Panc1 (cell line): ENCODE measurements at places on chromosomes 3 and 15.

DNA sequence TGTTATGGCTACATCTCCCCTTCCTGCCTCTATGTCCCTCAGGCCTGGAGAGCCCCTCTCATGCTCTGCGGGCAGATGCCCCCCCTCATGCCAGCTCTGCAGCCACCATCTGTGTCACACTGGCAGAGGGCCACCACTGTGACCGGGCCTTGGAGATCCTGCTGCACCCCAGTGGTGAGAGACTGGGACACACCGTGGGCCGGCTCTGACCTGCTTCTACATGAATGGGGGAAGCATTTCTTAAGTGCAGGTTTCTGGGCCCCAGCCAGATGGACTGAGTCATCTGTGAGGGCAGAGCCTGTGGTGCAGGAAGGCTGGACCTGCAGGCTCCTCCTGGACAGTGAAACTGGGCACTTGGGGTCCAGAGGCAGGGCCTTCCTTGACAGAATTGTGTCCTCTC lies 4.8 kb downstream of the VWA5B2 start:
- DNase-seq = no peak

DNA sequence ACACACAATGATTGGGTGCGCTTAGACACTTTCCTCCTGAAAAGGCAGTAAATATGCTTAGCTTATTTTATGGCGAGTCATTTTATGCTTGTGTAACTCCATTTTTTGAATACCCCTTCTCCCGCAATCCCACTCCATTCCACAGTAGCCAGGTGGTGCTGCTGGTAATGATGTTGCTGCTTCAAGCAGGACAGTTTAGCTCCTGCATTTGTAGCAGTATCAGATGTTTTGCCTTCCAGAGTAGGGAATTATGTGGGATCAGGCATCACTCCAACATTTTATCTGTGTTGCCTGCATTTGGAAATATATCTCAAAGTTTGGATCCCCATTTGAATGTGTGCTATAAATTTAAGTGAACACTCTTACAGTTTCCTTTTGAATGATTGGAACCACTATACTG lies 302.1 kb upstream of the SGO1 start:
- no peak for DNase-seq

DNA sequence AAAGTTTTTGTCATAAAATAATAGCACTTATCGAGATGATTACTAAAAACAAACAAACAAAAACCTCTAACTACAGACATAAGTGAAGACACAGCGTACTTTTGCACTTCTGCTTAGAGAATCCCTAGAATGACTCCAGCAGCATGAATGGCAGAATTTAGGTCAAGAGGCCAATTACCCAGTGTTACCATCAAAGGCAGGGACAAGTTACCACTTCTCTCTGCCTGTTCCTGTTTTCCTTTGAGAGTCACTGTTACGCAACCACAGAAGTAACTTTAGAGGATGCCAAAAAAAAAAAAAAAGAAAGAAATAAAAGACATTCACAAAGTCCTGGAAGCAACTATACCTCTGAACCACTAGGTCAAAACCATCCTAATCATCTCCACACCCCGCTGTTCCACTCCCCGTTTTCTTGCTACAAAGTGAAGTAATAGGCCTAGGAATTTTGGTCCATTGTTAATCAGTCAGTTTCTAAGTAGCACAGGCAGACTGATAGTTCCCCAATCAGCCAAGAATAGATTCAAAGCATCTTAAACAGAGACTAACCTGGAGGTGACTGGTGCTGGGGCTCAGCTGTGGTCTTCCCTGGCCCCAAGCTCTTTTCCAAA lies 41.9 kb downstream of the FMN1 start:
- no peak for DNase-seq

DNA sequence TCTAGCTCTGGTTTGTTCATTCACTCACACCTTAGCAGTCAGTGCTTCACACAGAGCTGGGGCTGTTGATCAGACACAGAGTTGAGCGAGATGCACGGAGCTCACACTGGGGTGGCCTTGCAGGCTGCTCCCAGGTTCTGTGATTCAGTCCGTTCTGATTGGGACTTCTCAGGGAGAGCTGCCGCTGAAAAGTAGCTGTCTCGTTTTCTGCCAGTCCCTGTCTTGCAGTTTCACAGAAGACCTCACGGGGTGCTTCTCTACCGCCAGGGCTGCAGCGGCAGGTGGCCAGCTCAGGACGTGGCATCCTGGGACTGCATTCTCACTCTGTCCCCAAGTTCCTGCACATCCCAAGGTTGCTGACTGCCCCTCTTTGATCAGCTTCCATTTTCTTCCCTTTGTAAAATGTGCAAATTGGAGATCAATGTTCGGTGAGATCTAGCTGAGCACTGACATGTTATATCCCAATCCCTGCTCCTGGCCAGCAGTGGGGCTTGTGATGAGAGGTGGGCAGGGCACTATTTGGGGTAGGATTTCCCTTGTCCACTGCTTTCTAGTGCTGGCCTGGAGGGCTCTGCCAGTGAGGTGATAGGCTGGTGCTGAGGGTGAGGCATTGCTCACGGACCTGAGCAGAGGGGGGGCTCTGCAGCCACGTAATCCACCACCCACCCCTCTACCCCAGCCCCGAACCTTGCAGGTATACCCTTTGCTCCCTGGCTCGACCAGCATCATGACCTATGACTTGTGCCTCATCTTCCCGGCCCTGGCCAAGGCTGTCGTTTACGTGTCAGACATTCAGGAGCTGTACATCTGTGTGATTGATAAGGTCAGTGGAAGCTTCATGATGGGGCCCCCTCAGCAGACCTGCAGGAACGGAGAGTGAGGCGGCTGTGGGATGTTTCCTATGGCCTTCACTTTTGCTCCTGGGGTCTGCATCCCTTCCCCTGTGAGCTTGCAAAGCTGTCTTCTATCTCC lies 5.3 kb upstream of the TXNRD3 start:
- no peak for DNase-seq

GRCh38 chr3:192313605-192314004 lies 413.7 kb downstream of the FGF12 start:
- DNase-seq = no peak

DNA sequence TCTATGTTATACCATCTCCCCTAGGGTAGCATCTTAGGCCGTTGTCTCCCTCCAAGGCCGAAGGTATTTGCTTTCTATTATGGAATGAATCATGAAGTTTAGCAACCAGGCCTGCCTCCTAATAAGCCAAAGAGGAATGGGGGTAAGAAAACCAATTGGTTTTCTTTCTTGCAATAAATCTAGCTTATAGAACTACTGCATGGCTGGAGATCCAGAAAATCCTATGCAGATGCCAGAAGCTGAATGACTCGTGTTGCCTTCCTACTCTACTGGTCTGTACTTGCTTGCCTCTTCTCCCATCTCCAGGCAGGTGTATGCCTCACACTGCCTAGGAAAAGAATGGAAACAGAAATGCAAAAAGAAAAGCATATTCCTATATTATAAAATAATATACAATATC lies 31.1 kb upstream of the IL16 start:
- no peak for DNase-seq

GRCh38 chr15:75731248-75732151 lies 18.9 kb upstream of the CSPG4 start:
- no peak for DNase-seq

DNA sequence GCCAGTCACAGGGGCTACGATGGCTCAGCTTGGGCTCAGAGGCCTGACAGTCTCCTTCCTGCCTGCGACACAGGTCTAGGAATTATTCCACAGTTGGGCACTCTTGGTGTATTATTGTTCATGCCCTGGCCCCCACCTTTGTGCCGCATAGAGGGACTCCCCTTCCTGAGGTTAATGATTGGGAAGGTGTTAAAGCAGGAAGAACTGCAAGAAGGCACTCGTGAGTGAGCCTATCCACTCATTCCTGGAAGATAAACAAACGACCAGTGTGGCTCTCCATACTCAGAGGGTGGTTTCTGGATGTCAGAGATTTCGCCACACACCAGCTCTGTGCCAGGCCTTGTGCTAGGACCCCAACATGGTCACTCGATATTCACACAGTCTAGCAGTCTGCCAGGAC lies 12.3 kb downstream of the LIPC start:
- DNase-seq = no peak

GRCh38 chr3:170367797-170368196 lies 10.3 kb downstream of the SKIL start:
- DNase-seq = no peak

DNA sequence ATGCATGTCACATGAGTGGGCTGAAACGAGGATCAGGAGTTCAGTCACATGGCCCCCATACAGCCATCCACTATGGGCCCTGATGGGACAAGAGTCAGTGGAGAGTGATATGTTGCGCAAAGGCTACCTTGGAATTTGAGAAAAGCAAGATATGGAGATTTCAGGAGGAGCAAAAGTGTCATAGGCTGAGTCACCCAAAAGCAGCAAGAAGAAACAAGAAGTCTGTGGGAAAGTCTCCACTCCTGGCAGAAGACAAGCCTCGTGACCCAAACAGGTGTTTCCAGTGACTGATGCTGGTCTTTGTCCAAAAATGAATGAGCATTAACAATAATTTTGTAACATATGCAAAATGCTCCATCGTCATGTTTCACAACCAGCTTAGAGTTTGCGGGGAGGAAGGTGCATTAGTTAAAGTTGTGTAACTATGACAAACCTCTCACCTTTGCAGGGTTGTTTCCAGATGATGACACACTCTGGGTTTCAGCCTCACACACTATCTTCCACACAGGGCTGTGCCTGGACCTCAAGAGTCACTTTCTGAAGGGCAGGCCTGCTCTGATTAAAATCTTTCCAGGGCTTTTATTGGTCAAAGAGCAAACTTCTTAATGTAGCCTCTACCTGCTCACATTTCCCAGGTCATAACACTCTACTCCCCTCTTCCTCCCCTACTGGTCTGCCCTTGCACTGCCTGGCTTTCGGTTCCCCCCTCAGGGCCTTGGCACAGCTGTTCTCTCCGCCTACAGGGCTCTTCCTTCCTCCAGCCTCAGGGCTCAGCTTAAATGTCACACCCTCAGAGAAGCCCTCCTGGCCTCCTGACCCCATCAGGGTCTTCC lies 3.9 kb upstream of the DNASE1L3 start:
- no peak for DNase-seq

DNA sequence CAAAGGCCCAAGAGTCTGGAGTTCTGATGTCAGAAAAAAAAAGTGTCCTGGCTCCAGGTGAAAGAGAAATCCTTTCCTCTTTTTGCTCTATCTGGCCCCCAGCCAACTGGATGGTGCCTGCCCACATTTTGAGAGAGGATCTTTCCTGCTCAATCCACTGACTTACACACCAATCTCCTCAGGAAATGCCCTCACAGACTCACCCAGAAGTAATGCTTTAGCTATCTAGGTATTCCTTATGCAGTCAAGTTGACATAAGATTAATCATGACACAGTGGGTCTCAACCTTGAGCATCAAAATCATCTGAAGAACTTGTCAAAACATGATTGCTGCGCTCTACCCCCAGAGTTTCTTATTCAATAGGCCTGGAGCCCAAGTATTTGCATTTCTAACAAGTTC lies 31.2 kb downstream of the STRIT1 start:
- no peak for DNase-seq

GRCh38 chr3:138099417-138099816 lies 16.0 kb downstream of the DZIP1L start:
- DNase-seq = no peak

DNA sequence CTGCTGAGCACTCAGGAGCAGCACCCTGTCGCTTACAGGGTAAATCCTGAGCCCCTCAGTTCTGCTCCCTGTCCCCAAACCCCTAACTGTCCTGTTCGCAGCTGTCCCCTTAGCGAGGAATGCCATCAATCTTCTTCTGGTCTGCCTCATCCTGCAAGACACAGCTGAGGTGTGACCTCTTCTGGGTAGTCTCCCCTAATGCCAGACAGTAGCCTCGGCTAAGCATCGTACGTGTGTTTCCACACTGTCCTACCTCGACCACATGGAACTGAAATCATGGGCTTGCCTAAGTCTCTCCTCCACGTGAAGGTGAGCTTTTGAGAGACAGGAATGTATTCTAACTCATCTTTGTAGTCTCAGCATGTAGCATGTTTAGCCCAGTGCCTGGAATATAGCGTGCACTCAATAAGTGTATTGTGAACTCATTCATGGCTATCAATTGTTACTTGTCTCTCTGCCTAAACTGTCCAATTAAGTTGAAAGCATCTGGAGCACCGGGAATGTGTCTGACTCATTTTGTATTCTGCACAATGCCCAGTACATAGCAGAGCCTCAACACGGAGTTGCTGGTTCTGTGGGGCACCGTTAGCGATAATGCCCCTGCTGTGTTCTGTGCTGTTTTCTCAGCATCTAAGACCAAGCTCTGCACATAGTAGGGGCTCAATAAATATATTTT lies 90.2 kb downstream of the HES1 start:
- no peak for DNase-seq

DNA sequence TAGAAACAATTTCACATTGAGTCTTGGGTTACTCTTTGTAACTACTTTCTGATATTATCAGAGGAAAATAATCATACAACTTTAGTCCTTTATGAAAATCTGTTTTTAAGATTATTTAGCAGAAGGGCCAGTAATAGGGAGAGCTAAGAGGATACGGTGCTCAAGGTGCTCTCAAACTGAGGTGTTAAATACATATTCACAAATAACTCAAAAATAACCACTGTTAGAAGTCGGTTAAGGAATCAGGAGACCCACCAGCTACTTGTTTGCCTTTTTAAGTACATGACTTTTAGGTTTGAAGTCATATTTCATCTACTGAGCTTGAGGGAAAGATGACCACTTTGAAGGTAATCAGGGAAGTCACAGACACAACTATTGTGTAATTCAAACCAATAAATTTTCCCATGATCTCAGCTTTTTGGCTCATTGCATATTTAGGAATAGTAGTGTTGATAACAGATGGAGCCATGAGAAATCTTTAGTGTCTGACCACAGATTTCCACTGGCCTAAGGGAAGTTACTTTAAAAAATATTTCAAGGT lies 1.4 kb upstream of the RSRC1 start:
- DNase-seq = no peak

DNA sequence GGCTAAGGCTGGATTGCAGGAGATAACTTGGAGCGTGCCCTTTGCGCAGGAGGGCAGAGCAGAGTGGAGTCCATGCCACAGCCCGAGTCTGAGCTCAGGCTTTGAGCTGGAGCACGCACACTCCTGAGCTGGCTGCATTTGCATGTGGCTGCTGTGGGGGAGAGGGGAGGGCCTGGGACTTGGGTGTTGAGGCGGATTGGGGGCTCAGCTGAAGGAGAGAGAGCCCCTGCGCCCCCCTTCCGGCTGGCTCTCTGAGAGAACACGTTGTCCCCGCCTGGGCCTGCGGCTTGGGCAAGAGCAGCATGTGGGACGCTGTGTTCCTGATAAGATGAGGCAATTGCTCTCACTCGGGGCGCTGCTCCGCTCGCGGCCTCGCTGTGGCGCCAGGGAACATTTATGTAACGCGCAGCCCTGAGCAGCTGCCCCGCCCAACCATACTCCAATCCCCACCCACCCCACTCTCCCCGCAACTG lies 39.1 kb downstream of the KLF13 start:
- DNase-seq = no peak

GRCh38 chr3:121970047-121970446 lies 52.0 kb downstream of the ILDR1 start:
- DNase-seq = no peak
